ENCODE measurements at places on chromosomes 16 and 17.

- no peak for DNase-seq
Observed at GRCh38 chr16:86129541-86129940, 230.6 kb downstream of the IRF8 start.

- no peak for DNase-seq
Observed at GRCh38 chr17:48240562-48241130, 133.1 kb downstream of the SNX11 start.

GRCh38 chr16:28899882-28900590 lies 21.7 kb downstream of the ATP2A1 start:
- no peak for DNase-seq

DNA sequence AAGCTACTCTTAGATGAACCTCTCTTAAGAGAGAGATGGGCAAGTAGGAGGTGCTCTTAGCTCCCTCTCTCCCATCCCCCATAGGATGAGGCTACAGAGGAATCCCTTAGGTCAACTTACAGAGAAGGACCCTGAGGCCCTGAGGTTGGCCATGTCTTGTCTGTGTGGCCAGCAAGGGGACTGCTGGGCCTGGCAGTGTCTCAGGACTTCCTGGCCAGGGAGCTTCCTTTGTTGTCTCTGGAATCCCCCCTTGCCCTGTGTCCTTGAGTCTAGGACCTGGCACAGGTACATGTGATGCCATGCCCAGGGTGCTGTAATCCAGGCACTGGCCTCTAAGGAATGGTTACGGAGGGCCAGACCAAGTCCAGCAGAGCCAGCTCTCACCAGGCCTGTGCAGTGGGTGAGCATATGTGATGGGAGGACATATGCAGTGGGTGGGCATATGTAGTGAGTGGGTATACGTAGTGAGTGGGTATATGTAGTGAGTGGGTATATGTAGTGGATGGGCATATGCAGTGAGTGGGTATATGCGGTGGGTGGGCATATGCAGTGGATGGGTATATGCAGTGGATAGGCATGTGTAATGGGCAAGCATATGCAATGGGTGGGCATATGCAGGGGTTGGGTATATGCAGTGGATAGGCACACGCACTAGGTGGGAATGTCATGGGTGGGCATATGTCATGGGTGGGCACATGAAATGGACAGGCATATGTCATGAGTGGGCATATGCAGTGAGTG lies 20.3 kb upstream of the PECAM1 start:
- no peak for DNase-seq

GRCh38 chr17:79929257-79930061 lies 90.2 kb upstream of the CBX4 start:
- no peak for DNase-seq

DNA sequence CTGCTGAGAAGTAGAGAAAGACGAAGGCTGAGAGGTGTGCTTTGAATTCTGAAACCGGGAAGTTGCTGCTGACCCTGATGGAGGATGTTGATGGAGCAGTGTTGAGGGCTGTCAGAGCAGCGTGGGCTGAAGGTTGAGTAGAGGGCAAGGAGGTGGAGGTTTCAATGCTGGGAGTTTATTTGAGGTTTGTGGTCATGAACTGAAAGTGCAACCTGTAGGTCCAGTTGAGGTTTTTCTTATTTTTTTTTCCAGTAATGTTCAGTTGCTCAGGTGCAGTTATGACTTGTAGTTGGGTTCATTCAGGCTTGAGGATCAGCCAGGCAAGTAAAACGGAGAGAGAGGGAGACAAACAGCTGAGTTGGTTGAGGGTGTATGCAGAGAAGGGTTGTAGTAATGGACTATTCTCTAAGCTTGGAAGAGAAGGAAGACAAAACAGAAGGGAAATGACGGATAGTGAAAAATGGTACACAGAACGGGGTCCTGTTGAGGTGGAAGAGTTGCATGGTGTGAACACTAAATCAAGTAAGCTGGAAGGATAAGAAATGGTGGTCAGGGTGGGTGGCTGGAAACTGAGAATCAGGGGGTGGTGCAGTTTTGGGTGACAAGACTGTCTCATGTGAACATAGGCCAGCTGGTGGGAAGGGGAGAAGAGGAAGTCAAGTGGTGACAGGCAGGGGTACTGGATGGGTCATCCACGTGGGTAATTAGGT lies 8.7 kb upstream of the UBE2G1 start:
- no peak for DNase-seq

GRCh38 chr16:76756951-76757350 lies 434.0 kb upstream of the MON1B start:
- no peak for DNase-seq

DNA sequence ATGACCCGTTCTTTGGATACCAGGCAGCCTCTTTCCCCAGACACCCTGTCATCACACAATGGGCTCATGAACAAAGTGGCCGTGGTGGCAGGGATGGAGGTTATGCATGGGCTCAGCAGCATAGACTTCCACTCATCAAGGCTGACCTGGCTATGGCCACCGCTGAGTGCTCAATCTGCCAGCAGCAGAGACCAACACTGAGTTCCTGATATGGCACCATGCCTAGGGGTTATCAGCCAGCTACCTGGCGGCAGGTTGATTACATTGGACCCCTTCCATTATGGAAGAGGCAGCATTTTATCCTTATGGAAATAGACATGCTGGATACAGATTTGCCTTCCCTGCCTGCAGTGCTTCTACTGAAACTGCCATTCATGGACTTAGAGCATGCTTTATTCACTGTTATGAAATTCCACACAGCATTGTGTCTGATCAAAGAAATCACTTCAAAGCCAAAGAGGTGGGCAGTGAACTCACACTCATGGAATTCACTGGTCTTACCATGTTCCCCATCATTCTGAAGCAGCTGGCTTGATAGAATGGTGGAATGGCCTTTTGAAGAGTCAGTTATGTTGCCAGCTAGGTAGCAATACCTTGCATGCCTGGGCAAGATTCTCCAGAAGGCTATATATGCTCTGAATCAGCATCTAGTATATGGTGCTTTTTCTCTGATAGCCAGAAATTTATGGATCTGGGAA lies 160.6 kb downstream of the PRKCB start:
- no peak for DNase-seq

- no peak for DNase-seq
Observed at GRCh38 chr17:58381124-58382035, 29.4 kb upstream of the SUPT4H1 start.

GRCh38 chr16:4814046-4814445 lies 11.6 kb upstream of the ROGDI start:
- no peak for DNase-seq

DNA sequence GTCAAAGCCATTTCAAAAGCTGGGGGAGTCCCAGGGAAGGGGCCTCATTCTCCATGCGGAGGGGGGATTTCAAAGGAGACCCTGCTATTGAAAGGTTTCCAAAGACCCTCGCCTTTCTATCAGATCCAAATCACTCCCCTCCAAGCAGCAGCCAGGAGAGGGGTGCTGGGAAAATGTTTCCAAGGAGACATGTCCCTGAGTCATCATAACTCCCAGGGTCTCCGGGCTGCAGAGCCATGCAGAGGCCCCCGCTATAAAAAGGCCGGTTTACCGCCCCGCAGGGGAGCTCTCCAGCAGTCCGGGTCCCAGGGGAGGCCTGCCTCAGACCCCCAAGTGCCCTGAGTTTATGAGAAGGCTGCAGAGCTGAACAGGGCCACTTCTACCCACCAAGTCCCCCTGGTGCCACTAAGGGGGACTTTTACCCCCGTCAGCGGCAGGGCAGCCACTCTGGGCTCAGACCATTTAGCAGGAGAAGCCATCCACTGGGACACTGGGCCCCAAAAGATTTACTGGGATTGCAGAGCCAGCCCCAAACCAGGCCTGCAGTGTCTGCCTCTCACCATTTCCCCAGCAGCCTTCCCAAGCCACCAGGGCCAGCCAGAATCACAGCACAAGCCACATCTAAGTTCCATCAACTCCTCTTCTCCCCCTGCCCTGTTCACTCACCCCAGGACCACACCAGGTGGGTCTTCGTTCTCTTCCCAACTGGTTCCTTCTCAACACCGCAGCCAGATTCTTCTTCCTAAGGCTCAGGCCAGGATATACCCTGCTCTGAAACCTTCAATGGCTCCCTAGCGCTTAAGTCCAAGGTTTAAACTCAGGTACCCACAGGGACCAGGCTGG lies 234.4 kb downstream of the ZNF423 start:
- no peak for DNase-seq

DNA sequence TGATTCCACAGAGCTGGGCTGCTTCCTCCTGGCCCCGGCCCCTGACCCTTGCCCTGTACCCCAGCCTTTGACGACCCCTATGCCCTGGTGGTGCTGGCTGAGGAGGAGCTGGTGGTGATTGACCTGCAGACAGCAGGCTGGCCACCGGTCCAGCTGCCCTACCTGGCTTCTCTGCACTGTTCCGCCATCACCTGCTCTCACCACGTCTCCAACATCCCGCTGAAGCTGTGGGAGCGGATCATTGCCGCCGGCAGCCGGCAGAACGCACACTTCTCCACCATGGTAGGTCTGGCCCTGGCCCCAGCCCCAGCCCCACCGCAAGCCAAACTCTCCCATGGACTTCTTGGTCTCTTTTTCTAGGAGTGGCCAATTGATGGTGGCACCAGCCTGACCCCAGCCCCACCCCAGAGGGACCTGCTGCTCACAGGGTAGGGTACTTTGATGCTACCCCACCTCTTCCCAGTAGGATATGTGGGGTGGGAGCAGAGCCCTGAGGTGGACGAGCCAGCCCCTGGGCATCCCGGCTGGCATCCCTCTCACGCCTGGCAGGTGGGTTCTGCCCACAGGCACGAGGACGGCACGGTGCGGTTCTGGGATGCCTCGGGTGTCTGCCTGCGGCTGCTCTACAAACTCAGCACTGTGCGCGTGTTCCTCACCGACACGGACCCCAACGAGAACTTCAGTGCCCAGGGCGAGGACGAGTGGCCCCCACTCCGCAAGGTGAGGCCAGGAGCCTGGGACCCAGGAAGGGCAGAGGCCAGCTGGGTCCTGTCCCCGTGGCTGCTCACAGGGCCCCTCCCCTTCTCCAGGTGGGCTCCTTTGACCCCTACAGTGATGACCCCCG lies 19.0 kb upstream of the MYO15B start:
- no peak for DNase-seq

- no peak for DNase-seq
Observed at GRCh38 chr16:82641336-82641984, 14.7 kb downstream of the CDH13 start.

DNA sequence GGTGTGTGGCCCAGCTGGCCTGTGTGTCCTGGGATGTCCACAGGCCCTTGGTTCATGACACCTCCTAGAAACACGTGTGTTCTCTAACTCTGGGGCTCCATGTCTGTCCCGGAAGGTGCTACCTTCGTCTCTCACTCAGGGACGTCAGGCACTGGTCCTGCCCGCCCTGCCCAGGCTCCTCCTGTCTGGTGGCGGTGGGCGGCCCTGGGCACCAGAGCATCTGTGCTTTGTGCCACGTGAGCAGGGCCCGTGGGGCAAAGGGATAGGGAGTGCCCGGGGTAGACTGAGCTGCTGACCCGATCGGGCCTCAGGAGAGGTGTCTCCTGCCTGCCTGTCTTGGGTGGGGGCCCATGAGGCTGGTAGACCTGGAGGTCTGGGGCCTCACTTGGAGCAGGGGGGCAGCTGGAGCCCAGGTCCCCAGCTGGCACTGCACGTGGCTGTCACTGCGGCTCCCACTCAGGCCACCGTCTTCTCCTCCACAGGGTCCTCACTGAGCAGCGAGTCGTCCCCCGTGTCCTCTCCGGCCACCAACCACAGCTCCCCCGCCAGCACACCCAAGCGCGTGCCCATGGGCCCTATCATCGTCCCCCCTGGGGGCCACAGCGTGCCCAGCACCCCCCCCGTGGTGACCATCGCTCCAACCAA lies 35.1 kb downstream of the GSE1 start:
- no peak for DNase-seq

DNA sequence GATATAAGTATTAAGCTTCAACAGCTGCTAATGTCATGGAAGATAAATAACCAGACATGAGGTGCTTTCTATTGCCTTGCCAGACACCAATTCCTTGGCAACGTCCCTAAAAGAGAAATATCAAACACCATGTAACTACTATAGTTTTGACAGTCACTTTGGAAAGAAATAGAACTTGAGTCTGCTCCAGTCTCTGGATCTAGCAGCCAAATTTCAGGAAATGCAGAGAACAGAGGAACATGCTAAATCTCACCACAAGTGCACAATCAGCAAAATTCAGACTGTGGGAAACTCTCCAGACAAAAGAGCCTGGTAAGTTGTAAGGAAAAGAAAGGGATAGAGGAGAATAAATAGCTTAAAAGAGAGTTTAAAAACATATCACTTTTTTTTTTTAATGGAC lies 28.4 kb upstream of the TANC2 start:
- DNase-seq = no peak

- DNase-seq = no peak
Observed at GRCh38 chr17:72529386-72529785, 408.6 kb downstream of the SOX9 start.

DNA sequence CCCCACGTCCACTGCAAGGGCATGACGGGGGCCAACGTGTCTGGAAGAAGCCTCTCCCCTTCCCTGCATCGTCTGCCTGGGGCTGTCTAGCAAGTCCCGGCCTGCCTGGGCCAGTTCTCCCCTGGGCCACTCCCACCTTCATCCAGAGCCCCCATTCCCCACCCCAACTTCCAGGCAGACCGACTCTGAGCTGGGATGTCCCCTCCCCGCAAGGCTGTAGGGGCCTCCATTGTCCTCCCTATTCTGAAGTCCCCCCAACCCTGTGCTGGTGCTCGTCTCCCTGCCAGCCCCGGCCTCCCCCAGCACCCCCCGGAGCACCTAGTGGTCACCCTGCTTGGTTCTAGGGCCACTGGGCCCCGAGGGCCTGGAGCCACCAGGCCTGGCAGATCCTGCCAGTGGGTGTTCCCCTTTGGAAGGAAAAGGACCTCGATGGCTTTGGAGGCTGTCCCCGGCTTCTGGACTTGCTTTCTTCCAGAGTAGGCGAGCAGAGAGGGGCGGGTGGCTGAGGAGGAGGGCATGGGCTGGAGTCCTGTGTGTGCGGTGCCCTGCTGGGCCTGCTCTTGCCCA lies 4.8 kb downstream of the GLIS2 start:
- no peak for DNase-seq

GRCh38 chr17:28405632-28406472 lies at the start of gene SLC46A1:
Gene SLC46A1, minus strand, starts transcription at chr17:28406212. Its CDS starts 98 bp downstream, at chr17:28406114.
- DNase-seq = no peak

All from thoracic aorta (tissue), 2 donors.